RWPE2 (cell line): ENCODE measurements at places on chromosomes 16 and 17.

DNA sequence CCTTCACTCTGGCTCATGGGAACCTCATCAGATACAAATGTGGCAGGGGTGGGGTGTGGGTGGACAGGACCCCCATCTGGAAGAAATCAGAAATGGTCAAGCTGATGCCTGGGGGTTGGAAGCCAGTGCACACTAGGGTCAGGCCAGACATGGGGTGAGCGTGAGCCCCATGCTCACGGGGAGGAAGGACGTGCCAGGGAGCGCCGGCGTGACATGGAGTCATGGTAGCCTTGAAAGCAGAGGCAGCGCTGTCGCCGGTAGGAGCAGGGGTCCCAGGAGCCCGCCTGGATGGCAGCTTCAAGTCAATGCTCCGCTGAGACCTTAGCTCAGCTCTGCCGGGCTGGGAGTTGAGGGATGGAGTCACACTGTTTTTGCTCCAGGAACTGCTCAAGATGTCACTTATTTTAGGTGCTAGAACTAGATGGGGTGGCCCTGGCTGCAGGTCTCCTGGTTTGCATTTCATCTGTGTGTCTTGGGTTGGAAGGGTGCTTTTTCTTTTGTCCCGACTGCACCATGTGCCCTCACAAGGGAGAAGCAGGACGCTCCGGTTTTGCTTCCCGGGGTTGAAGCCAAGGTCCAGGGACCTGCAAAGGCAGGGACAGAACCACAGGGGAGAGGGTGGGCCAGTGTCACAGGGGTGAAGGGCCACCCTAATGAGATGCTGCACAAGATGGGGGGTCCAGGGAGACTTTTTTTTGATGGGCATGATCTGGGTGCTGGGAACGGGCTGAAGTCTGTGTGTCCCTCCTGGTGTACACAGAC, 51.4 kb downstream of the USP22 start:
- DNase-seq = no peak
- no peaks in the 10 kb centered on the region for H3K4me1 ChIP-seq
- no peaks in the 10 kb centered on the region for H3K36me3 ChIP-seq

- H3K36me3 ChIP-seq = peaks cover 29% of the 10 kb centered on the region
- no peak overlapping the region for H3K4me3 ChIP-seq
- no peaks in the 10 kb centered on the region for H3K4me1 ChIP-seq
- H3K27ac ChIP-seq = no peak overlapping the region
These were observed 49.0 kb upstream of the CHMP6 start for GRCh38 chr17:80942423-80943345.

DNA sequence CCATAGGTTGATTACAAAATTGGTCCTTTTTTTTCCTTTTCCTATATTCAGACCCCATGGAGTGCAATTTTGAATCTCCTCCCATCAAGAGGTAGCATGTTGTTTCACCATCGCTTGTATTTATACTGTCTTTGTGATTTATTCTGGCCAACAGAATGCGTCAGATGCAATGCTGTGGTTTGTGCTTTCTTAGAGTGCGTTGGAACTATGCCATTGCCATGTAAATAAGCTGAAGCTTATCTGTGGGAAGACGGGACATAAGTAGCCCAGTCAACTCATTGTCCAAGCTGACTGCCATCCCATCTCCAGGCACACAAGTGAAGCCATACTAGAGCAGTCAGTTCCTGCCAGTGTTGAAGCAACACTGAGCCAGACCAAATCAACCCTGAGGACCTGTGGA, 1339.3 kb upstream of the GOT2 start:
- H3K27ac ChIP-seq = no peak overlapping the region
- no peaks in the 10 kb centered on the region for H3K4me1 ChIP-seq
- no peaks in the 10 kb centered on the region for H3K36me3 ChIP-seq
- H3K4me3 ChIP-seq = no peak overlapping the region

DNA sequence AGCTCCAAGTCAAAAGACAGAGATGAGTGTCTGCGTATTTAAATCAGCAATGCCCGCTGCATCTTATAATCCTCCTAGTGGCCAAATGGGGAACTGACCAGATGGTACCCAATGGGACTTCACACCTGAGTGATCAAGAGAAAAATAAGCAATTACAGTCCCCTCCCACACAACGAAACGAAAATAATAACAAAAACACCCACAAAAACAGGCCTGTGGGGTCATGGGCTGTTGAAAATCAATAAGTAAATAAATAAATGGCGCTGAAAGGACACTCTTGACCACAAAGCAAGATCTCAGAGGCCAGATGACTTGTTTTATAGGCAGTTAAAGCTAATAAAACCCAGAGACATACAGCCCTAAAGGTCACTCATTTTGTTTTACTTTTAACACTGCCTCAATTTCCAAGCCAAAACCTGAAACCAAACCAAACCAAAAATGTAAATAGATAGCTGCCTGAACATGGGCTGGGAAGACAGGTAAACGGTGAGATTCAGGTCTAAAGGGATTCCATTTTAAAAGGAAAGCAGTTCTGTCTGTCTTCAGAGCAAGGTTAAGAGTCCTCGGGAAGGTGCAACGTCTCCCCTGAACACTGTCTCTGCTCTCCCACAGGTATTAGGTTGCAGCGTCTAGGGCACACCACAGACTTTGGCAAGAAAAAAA, 1.3 kb downstream of the ZNF821 start:
- no peak for DNase-seq
- H3K27me3 ChIP-seq = no peaks in the 10 kb centered on the region
- peaks cover 5% of the 10 kb centered on the region for H3K4me1 ChIP-seq
- peak overlapping the region; percentile 43 for H3K27ac ChIP-seq
